Nucleus accumbens (tissue), 56 donors: ENCODE measurements at places on chromosomes 6 and 20.

- no peak for DNase-seq
These were observed 264.9 kb downstream of the TBC1D7 start for GRCh38 chr6:13063300-13063918.

- DNase-seq = no peak
These were observed 122.7 kb downstream of the BCAS1 start for GRCh38 chr20:53947501-53948195.

GRCh38 chr6:127980996-127981395 lies 80.1 kb upstream of the THEMIS start:
- DNase-seq = peak; percentile 56

DNA sequence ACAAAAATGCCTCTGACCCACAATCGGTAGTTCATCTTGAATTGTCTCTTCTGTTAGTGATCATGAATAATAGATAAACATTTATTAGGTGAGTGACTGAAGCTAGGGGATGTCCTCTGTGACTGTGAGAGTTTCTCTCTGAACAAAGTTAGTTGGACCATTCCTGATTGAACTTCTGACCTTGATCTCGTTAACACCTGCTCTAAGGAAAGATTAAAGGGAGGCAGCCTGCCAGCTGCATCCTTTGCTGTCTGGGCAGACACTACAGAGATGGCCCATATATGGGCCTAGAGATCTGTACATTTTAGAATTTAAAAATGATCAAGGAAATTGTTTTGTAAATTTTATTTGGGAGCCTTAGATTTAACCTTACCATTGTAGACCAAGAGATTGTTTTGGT lies 27.3 kb downstream of the MAPK14 start:
- no peak for DNase-seq

GRCh38 chr6:25755483-25755882 lies 941 bp downstream of the SLC17A4 start:
- no peak for DNase-seq

GRCh38 chr20:9574776-9575175 lies 60.4 kb downstream of the LAMP5 start:
- no peak for DNase-seq

DNA sequence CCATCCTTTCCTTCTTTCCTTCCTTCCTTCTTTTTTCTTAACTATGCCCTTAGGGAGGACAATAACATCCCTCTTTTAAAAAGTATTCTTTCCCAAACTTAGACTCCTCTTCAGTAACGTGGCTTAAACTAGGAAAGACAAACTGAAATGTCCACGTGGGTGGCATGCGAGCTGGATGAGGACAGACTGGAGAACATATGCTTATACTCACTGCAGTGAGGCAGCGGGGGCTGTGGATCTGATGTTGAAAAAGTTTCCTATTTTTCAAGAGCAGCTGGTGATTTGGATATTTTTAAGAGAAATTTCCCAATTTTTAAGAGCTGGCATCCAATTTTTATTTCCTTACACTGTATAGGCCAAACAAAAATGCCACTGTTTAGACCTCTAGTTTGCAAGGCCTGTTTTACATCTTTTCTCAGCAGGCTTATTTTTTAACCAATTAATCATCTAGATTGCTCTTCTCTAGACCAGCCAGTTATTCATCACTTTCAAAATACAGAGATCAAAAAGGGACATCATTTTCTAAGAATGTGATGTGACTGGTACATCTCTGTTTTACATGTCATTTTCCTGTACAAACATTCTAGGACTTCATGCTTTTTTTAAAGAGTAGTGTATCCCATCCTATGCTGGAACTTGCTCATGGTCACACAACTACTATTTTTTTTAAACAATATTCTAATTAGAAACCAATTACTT lies 226.5 kb downstream of the BTBD9 start:
- DNase-seq = no peak

GRCh38 chr20:10922941-10923340 lies 249.1 kb upstream of the JAG1 start:
- no peak for DNase-seq

DNA sequence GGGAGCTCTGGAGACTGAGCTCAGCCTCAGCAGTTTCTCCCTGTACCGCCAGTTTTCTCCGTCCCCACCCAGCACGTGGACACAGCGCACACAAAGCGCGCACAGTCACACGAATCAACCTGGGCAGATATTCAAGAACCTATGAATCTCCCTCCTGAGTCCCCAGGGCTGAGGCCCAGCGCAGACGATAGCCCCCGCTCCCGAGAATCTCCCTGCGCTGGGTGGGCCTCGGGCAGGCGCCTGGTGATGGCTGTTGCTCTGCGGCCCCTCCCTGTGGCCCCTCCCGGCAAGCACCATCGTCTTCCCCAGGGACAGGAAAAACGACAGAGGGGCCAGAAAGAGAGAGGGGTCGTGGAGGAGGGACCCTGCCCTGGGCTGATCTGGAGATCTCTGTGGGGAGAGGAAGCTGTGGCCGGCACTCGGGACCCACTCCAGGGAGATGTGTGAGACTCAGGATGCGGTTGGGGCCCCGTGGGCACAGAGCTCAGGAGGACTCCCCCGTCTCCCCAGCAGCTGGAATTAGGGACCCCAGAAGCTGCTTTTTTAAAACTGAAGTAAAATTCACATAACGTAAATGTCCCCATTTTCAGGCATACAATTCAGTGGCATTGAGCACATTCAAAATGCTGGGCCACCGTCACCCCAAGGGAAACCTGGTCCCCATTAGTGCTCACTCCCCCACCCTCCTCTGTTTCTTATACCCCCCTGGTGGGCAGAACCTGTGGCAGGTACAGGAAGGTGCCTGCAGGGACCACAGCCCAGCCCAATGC lies 330.8 kb downstream of the TAF4 start:
- no peak for DNase-seq

GRCh38 chr6:96162711-96163120 lies 146.9 kb downstream of the FUT9 start:
- DNase-seq = no peak
